ENCODE measurements at places on chromosomes 16 and 17.

- DNase-seq: no peak
Measured at GRCh38 chr17:72853440-72854415, 238.8 kb downstream of the SLC39A11 start.

GRCh38 chr16:67329901-67330300, 3.3 kb downstream of the LRRC36 start:
- no peak for DNase-seq

GRCh38 chr16:54467398-54467797, 180.8 kb upstream of the IRX3 start:
- DNase-seq: no peak

- DNase-seq: no peak
Measured at GRCh38 chr17:58369214-58370031, 17.4 kb upstream of the SUPT4H1 start.

GRCh38 chr16:89122322-89122851, 28.7 kb downstream of the ACSF3 start:
- DNase-seq: no peak

DNA sequence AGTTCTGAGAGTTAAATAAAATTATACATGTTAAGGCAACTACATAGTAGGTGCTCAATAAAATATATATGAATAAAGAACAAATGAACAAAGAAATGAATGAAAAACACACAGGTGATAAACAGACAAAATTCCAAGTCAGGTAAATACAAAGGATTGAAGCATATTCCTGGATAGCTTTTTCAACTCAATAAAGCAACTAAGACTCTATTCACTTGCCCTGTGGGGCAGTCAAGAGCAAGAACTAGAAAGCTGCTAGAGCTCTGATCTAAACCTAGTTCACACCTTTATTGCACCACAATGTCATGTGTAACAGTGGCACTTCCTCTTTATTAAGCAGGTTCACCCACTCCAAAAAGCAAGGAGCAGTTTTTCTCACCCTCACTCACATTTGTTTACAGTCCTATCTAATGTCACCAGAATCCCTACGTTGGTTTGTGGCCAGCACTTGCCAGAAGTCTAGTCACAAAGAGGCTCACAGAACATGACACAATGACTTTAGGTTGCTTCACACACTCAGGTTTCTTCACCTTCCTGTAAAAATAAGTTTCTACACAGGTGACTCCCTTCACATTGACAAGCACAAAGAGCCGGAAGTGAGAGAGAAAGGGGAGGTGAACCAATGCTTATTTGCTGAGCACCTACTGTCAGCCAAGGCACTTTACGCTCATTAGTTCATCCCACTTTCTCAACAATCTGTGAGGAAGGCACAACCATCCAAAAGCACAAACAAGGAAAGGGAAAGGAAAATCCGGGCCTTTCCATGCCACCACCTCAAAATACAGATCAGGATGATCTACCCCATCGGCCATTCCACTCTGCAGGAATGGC, 70.8 kb downstream of the XPO6 start:
- DNase-seq: no peak

- DNase-seq: no peak
Measured at GRCh38 chr17:35171834-35172233, 22.4 kb downstream of the SLC35G3 start.

DNA sequence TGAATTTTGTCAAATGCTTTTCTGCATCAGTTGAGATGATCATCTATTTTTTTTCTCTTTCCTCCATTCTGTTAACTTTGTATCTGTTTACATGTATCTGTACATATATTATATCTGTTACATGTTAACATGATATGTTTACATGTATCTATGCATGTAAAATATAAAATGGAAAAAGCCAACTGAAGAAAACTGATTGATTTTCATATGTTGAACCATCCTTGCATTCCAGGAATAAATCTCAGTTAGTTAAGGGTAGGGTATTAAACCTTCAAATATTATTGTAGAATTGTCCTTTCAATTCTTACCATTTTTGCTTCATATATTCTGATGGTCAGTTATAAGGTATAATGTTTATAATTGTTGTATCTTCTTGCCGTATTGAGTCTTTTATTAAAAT, 336.1 kb downstream of the ZFHX3 start:
- no peak for DNase-seq

Data from right forelimb (tissue), 1 donor.